ENCODE measurements at places on chromosomes 4 and X.

GRCh38 chrX:31012509-31013025 is 59.3 kb downstream of the FTHL17 start:
- DNase-seq, result no peak

DNA sequence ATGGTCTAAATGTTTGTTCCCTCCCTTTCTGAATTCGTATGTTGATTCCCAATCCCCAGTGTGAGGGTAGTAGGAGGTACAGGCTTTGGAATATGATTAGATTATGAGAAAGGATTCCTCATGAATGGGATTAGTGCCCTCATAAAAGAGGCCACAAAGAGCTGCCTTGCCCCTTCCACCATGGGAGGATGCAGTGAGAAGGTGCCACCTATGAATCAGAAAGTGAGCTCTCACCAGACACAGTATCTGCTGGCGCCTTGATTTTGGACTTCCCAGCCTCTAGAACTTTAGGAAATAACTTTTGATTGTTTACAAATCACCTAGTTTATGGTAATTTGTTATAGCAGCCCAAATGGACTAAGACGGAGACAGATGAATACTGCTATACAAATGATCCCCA is 3.6 kb downstream of the ATP10D start:
- no peak for DNase-seq

- no peak for DNase-seq
These were observed 12.8 kb downstream of the P2RY4 start for GRCh38 chrX:70247252-70247651.

GRCh38 chrX:31708116-31708515 is 636.3 kb upstream of the FTHL17 start:
- DNase-seq, result peak; percentile 36

DNA sequence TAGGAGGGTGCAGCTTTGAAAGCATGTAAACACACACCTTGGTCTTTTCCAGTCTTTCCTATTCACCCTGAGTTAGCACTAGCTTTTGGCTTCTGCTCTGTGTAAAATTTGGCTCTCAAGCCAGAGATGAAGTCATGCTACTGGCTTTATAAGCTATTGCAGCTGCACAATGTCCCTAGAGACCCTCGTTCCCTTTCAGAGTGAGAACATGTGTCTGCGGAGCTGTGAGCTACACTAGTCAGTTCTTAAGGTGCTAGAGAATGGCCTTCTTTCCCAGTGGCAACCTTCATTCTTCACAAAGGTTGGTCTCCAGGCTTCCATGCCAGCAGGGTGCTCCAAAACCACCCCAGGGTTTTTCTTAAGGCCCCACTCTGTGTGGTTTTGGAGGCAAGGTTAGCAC is 199.1 kb downstream of the SPATA18 start:
- peak; percentile 73 for DNase-seq

DNA sequence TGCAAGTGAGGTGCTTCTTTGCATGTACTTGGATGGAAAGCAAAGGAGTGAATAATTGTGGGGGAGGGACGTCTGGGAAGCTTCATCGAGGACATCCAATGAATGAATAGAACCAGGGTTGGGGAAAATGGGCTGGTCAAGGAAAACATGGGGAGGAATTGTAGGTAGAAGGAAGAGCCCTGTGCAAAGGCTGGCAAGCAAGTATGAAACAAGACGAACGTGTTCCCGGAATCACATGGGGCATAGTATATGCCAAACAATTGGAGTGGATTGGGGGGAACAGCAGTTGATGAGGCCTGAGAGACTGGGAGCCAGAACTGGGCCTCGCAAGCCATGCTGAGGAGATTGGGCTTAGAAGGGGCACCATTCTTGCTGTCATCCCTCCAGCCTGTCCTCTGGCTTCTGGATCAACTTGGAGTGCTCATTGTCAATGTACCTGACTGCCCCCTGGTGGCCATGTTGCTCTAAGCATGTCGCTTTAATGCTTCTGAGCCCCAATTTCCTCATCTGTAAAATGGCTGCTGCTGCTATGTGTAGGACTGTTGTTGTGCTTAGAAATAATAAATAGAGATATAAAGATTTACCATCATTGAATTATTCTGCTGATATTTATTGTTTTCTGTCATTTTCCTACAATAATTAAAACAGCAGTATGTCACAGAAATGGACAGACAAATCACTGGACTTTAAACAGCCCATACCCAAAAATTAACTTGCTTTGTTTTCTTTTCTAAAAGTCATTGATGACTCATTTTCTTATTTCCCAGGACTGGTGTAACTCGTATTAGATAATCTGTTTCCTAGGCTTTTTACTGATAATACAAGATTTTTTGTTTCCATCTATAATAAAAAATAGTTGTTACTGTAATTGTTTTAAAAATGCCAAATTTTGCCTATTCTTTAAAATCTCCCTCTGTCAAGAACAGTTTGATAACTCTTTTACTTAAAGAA is 66.4 kb downstream of the JADE3 start:
- DNase-seq, result peak; percentile 56

- DNase-seq, result peak; percentile 10
These were observed 113.6 kb upstream of the TEX13C start for GRCh38 chrX:125205918-125206665.

DNA sequence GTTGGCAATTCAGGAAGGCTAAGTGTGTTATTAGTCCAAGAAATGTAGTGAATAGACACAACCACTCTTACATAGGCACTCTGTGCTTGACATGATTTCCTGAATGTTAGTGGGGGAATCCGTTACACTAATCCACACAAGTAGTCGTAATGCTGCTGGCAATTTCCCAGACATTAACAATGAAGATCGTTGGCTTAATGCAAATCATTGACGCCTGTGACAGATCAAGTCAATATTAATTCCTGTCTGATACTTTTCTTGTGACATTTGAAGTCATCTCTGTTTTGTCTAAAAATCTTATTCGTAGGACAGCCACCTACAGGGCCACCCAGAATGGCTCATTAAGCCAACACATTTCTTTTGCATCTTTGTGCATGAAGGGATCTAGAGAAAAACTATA is 939.1 kb upstream of the FTHL17 start:
- DNase-seq, result no peak

DNA sequence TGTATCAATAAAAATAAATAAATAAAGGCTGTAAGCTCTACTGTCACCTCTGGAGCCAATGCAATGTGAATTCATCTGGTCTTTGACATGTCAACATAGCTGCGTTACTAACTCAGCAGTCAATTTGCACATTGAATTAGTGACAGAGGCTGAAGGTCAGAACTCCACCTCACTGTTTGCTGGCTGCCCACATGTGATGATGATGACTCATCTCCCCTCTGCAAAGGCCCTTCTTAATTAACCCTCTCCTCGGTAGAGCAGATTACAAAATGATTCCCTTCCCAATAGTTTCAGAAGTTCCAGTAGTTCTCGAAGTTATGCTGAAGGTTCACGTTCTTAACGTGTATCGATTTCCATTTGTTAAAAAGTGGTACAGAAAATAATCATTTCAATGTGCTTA is 1626.0 kb upstream of the TENM3 start:
- DNase-seq, result peak; percentile 5

- no peak for DNase-seq
These were observed 83.4 kb upstream of the PACRGL start for GRCh38 chr4:20616848-20617247.

- no peak for DNase-seq
These were observed 423.1 kb downstream of the BCOR start for GRCh38 chrX:39674490-39675161.

DNA sequence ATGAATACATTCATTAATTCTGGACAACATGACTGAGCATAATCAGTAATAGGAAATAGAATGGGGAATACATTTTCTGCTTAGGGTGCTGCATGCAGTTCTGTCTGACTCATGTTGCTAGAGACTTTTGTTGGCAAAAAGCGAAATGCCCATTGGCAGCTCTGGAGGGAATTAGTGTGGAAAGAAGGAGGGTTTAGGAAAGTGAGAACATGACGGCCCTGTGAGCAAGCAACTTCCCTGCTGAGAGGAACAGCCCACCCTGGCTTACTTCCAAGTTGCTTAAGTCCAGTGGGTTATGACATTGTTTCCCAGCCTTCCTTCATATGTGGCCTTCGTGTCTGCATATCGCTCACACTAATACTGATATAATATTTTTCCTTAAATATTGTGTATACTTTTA is 13.8 kb downstream of the MAD2L1 start:
- peak; percentile 87 for DNase-seq

DNA sequence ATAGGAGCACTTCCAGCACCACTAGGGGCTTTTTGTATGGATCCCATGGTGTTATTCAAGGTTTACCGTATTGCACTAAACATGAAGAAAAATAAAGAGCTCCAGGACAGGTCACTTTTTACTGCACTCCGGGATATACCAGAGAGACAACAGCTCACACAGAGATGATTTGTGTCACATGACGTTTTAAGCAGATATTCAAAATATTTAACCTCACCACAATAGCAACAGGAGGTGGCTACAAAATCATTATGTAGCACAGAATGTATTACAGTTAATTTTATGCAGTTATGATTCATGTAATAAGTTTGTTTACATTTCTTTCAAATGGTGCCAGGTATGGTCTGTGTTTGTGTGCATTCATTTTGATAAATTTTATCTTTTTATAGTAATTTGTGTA is 100.6 kb downstream of the LUZP4 start:
- DNase-seq, result peak; percentile 18

DNA sequence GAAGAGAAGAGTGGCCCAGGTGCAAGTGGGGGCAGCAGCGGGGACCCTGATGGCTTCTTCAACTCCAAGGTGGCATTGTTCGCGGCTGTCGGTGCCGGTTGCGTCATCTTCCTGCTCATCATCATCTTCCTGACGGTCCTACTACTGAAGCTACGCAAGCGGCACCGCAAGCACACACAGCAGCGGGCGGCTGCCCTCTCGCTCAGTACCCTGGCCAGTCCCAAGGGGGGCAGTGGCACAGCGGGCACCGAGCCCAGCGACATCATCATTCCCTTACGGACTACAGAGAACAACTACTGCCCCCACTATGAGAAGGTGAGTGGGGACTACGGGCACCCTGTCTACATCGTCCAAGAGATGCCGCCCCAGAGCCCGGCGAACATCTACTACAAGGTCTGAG is 11.4 kb downstream of the EFNB1 start:
- no peak for DNase-seq

DNA sequence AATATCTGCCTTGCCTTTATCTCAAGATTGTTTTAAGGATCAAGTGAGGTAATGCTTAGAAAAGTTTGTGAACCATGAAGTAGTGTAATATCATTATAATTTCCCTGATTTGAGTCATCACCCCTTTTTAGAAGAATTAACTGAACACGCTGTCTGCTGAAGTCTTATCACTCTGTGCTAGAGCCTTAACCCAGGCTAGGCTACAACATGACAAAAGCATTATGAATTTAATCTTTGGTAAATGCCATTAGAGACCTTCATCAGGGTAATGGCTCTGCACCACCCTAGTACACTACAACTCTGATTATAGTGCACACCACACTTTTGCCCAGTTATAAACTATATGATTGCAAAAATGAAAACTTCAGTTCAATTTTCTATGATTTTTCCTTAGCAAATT is 118.3 kb downstream of the ADGRL3 start:
- no peak for DNase-seq

DNA sequence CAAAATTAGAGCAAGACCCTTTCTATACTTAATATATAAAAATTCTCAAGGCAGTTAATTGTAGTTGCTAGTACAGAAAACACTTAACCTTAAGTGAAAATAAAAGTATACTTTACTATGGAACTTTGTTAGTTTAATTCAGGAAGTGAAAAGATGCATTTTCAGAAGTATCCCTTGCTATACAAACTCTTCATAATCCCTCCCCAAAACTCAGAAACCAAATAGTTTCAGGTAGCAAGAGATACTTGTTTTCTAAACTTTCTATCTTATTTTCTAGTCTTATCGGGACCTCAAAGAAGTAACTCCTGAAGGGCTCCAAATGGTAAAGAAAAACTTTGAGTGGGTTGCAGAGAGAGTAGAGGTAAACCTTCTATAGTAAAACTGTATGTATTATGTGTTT is 14.3 kb downstream of the PAICS start:
- no peak for DNase-seq

- peak; percentile 94 for DNase-seq
These were observed 1.4 kb upstream of the MAGED1 start for GRCh38 chrX:51891821-51892551.

GRCh38 chr4:14445882-14446281 is 556.4 kb upstream of the CPEB2 start:
- no peak for DNase-seq

GRCh38 chr4:108080747-108081146 is 88.0 kb downstream of the LEF1 start:
- no peak for DNase-seq

DNA sequence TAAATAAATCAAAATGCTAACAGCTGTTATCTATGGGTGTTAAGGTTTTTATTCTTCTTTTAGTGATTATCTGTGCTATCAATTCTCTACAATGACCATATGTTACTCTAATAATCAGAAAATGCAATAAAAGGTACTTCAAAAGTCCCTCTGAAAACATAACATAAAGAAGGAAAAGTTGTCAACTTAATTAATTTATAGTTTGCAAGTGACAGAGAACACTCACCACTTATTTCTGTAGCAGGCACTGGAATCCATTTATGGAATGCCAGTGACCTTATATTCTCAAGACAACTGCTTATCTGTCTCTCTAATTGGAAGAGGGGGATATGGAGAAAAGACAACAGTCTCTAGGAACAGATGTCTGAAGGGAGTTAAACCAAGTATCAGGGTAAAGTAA is 25.6 kb upstream of the PLS3 start:
- DNase-seq, result no peak

DNA sequence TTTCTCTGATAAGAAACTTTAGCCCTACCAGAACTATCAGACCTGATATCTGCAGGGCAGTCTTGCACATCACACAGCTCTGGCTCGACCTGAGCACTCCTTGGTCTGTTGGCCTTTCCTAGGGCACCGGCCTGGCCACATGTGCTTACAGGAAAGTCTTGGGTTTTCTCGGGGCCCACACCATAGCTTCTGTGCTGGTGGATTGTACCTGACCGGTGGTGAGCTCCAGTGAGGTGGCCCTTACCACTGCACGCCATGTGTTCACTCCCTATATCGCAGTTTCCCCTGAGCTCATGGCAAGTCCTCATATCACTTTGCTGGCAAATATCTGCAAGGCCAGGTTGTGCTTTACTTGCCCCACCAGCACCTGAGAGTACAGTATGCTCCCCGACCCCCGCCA is 2637.4 kb downstream of the ARAP2 start:
- DNase-seq, result no peak

DNA sequence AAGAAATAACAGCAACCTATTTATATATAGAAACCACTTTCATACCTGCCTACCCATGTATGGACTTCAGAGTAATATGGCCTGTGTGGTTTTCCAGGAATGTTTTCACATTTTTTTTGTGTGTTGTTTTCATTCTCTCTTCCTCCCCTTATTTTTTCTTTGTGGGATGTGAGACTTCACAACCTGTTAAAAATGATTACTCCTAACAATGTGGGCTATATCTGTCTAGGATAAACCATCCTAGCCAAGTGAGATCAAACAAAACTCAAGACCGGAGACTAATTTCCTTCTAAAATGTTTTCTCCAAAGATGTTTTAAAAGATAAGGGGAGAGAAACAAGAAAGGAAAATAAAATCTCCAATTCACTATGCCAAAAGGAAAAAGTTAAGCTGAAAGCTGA is 106.1 kb upstream of the DIPK2B start:
- no peak for DNase-seq

GRCh38 chr4:45569619-45570018 is 554.2 kb downstream of the GABRG1 start:
- no peak for DNase-seq

- DNase-seq, result peak; percentile 70
These were observed 11.2 kb upstream of the AMOT start for GRCh38 chrX:112851806-112852205.
